GM20000 (cell line): ENCODE measurements at places on chromosomes 11 and 22.
A peak's percentile ranks its signal among the peaks of the same experiment; 100 is the strongest.

DNA sequence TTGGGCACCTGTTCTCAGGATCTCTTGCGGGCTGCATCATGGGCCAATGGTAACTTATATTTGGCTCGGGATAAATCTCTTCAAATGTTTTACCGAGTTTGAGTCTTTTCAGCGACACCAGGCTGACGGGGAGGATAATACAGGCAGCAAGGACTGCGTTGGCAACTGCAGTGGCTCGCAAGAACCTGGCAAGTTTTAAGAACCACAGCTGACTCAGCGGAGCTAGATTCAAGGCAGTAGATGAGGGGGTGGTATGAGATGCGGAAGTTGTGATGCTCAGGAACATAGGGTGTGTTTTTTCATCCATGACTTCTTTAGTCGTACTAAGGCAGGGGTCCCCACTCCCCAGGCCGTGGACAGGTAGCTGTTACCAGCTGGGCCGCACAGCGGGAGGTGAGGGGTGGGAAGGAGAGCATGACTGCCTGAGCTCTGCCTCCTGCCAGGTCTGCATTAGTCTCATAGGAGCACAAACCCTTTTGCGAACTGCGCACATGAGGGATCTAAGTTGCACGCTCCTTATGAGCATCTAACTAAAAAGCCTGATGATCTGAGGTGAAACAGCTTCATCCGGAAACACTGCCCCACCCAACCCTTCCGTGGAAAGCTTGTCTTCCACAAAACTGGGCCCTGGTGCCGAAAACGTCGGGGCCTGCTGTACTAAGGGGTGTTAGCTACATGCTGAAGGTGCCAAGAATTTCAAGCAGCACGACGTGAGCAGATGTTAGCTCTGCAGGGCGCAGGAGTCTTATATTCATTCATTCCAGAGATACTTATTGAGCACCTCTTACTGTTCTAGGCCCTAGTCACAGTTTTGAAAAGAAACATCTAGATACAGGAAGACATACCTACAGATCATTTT is 6.4 kb upstream of the JAM3 start:
- DNase-seq = no peak

GRCh38 chr11:19880088-19880345 is 167.4 kb downstream of the NAV2 start:
- no peak for DNase-seq

DNA sequence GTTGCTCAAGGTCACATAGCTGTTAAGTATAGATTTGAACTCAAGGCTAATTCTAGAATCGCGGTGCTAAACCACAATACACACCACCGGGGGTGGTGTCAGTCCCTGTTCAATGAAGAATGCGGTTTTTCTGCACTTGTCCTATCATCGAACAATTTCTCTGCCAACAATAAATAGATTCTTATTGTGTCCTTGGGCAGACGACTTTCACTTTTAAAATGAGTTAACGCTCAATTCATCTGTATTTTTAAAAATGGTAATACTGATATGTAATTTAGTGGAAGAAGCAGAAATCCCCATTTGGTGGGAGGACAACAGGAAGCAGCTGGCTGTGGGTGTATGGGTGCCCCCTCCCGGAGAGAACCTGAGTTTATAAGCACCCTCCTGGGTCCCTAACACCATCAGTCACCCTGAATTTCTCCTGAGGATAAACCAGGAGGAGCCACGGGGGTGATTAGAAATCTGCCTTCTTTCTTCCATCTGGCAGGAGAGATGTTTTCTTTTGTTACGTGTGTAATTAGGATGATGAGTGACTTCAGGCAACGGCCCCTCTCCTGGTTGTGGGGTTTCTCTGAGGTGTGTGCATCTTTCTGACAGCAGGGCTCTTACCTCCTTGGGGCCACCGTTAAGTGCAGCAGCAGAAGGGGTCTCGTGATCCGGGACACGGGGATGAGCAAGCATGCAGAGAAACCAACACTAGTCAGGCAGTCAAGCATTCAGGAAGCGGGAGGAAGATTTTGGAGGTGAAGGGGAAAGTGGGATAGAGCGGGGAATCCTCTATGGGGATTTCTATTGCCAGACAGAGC is 87.7 kb downstream of the GRAMD1B start:
- DNase-seq = peak; percentile 61

DNA sequence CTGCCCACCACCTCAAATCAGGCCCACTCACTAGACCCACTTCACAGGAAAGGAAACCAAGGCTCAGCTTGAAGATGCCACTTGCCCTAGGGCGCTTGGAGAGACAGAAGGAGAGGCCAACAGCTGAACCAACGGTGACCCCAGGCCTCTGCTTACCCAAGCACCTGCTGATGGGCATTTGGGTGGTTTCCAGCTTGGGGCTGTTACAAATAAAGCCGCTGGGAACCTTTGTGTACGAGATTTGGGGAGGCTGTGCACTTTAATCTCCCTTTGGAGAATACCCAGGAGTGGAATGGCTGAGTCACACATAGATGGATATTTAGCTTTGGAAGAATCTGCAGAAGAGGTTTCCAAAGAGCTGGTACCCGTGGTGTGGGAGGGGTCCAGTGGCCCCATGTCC is 50.9 kb upstream of the LINC01488 start:
- DNase-seq = no peak

DNA sequence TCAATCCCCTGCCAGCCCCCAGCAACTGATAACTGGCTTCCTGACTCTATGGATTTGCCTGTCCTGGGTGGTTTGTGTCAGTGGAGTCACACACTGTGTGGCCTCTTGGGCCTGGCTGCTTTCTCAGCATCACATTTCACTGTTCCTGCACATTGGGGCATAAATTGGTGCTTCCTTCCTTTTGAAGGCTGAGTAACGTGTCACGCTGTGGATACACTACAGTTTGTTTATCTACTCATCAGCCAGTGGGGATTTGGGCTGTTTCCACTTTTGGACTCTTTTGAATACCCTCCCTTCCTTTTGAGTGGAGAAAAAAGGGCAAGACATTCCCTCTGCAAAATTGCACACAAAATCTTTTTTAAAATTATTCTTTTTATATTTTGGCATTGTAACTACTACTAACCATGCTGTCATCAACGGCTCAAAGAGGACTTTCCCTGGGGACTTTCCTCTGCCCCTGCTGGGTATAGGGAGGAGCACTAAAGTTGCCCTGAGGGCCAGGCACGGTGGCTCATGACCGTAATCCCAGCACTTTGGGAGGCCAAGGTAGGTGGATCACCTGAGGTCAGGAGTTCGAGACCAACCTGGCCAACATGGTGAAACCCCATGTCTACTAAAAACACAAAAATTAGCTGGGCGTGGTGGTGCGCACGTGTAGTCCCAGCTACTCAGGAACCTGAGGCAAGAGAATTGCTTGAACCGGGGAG is 7.8 kb upstream of the CELSR1 start:
- DNase-seq = no peak

DNA sequence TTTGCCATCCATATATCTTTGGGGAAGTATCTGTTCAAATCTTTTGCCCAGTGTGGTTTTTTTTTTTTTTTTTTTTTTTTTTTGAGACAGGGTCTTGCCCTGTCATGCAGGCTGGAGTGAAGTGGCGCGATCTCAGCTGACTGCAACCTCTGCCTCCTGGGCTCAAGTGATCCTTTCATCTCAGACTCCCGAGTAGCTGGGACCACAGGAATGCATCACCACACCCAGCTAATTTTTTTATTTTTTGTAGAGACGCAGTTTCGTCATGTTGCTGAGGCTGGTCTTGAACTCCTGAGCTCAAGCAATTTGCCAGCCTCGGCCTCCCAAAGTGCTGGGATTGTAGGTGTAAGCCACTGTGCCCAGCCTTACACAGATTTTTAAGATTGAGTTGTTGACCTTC is 4.8 kb upstream of the FAM118A start:
- DNase-seq = no peak

DNA sequence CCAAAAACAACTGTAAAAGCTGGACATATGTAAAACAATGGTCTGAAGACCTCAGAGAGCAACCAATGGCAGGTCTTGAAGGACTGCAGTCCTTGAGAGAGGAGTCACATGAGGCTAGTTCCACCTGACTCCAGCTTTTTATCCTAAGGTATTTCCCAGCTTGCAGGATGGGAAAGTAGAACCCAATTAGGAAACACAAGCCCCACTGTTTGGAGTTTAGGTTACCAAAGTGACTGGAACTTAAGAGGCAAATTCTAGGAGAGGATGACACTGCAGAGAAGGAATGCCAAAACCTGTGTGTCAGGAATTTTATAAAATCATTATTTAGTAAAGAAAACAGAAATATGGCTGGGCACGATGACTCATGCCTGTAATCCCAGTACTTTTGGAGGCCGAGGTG is 18.4 kb downstream of the OR2AT4 start:
- DNase-seq = no peak

GRCh38 chr11:6357222-6357621 is 33.1 kb upstream of the SMPD1 start:
- no peak for DNase-seq

DNA sequence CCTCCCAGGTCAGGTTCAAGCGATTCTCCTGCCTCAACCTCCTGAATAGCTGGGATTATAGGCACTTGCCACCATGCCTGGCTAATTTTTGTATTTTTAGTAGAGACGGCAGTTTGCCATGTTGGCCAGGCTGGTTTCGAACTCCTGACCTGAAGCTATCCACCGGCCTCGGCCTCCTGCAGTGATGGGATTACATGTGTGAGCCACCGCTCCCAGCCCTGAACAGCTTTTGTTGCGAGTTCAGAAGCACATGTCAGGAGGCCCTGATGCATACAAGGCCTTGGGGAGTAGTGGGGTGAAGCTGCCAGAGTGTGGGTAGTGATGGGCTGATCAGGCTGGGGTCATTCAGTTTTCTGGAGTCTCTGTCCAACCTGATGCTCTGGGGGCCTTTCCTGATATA is 117.0 kb upstream of the C11orf87 start:
- no peak for DNase-seq

DNA sequence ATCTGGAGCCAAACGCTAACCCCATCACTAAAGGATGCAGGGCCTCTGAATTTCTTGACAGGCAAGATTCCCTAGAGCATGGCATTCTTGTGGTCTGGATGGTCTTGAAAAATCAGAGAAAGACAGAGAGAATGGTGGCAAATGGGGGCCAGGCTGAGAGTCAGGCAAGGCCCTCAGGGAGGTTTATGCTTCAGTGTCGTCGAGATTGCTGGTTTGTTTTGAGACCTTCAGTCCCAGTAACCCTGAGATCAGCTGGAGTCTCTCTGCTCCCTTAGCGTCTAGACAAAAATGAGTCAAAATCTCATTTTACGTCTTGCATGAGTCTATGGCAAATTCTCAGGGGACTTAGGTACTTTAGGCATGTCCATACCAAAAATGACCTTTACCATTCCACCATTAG is 539.3 kb downstream of the SOX6 start:
- no peak for DNase-seq

GRCh38 chr11:68996376-68997123 is 15.8 kb upstream of the MRGPRD start:
- no peak for DNase-seq

GRCh38 chr11:120142441-120143100 is 4.7 kb upstream of the TRIM29 start:
- no peak for DNase-seq

- DNase-seq = no peak
Observed at GRCh38 chr22:46026899-46027210, 49.9 kb upstream of the WNT7B start.

DNA sequence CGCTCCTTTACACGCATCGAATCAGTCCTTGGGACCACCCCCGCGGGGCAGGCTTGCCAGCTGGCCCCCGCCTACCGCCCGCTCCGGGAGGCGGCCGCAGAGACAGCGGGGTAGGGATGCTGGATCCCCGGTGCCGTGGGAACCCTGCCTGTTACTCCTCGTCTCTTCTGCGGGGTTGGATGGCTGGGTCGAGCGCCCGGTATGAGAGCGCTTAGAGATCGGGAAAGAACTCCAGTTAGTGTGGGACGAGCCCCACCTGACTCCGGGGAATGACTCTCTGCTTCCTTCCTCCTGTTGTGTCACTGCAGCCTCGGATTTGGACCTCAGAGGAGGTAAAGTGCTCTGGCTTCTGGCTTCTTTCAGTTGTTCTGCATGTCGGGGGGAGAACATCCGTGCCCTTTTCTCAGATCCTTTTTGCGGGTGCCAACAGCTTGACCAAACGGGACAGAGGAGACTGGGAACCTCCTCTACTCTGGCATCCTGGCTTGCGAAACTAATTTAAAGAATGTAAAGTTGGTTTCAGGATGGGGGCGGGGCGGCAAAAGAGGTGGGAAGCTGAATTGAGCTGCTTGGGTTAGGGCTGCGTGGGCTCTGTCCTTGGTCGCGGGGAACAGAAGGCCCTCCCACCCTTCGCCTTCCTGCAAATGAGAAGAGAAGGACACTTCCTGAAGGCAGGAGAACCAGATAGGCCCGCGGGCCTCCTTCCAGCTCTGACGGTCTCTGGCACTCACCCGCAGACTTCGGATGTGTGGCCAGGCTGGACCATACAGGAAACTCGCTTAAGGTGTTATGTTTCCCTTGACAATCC is 938 bp downstream of the LAYN start:
- peak; percentile 43 for DNase-seq

DNA sequence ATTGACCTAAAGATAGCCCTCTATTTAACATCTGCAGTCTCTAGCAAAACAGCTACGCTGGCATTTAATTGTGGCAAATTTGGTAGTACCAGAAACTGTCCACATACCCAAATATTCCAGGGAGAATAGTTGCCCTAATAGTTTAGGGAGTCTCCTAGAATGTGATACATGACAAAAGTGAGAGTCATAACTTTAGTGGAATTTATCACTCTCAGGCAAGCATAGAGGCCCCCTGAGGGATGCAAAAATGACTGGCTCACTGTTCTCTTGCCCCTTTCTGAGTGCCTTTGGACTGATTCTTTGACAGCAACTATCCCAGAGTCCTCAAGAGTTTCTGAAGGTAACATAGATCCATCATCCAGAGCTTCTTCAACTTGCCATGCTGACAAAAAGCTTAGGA is 2.3 kb upstream of the OR51B4 start:
- no peak for DNase-seq

- no peak for DNase-seq
Observed at GRCh38 chr22:47623066-47623762, 860.8 kb downstream of the TBC1D22A start.

DNA sequence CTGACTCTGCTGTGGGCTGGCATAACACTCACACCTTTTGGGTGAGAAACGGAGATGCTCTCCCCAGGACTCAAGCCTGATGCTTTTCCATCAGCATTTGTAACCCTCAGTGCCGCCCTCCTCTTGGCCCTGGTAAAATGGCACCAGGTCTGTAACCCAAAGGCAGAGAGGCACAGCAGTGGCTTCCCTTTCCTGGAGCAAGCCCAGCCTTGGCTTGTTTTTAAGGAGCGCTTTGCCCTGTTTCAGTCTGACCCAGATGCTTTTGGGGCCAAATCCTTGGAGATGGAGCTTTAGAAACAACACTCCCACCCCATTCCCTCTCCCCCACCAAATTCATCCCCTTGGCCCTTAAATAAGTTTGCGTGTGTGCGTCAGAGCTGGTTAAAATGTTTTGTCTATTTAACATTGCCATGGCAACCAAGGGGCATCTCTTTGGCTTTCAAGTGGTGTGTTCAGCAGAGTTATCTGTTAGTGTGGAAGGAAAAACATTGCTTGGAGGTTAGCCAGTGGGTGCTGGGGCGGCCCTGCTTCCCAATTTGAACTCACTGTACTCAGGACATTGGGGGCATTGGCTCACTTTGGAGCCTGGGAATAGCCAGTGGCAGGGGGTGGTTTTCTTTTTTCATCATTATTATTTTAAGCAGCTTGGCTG is 134.1 kb downstream of the NAV2 start:
- no peak for DNase-seq

GRCh38 chr11:45110562-45110961 is 35.9 kb upstream of the PRDM11 start:
- DNase-seq = peak; percentile 69
